Neural progenitor cell (in vitro differentiated cells): ENCODE measurements at places on chromosomes 12 and 14.

- no peak overlapping the region for H3K4me3 ChIP-seq
- no peak for DNase-seq
- H3K27ac ChIP-seq: no peak overlapping the region
- H3K27me3 ChIP-seq: no peaks in the 10 kb centered on the region
- no peaks in the 10 kb centered on the region for H3K36me3 ChIP-seq
Measured at GRCh38 chr14:22556021-22556989, 32.7 kb downstream of the DAD1 start.

DNA sequence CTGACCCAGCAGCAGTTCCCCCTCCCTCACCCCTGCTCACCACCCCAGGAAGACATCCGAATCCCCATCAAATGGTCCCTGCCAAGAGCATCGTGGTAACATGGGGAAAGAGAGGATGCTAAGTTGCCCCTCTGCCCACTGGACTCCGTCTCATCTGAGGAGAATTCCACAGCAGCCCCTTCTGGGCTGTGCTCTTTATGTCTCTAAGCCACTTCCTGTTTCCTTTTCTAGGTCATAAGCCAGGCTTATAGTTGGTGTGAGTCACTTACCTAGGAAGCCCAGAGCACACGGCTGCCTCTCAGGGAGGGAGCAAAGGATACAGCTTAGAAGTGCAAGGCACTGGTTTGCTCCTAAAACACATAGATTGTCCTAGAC is 76.0 kb downstream of the VCPKMT start:
- no peak for DNase-seq
- no peaks in the 10 kb centered on the region for H3K4me1 ChIP-seq
- no peaks in the 10 kb centered on the region for H3K36me3 ChIP-seq
- H3K27me3 ChIP-seq: no peaks in the 10 kb centered on the region

DNA sequence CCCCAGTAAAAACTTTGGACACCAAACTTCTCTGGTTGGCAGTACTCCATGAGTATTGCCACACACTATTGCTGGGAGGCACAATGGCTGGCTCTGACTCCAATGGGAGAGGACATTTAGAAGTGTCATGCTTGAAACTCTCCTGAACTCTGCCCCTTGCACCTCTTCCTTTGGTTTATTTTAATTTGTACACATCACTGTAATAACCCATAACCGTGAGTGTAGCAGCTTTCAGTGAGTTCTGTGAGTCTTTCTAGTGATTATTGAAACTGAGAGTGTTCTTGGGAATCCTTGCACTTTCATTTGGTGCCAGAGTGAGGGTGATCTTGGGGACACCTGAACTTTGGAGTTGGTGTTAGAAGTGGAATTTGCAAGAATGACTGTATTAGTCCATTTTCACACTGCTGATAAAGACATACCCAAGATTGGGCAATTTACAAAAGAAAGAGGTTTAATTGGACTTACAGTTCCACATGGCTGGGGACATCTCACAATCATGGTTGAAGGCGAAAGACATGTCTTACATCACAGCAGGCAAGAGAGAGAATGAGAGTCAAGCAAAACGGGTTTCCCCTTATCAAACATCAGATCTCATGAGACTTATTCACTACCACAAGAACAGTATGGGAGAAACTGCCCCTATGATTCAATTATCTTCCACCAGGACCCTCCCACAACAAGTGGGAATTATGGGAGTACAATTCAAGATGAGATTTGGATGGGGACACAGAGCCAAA is 41.3 kb upstream of the CEP83 start:
- H3K27ac ChIP-seq: no peak overlapping the region
- H3K4me3 ChIP-seq: no peak overlapping the region
- no peaks in the 10 kb centered on the region for H3K36me3 ChIP-seq
- no peak for DNase-seq
- no peaks in the 10 kb centered on the region for H3K27me3 ChIP-seq

- H3K4me3 ChIP-seq: no peak overlapping the region
- H3K27ac ChIP-seq: no peak overlapping the region
- peaks cover 8% of the 10 kb centered on the region for H3K4me1 ChIP-seq
- no peak for DNase-seq
- H3K36me3 ChIP-seq: no peaks in the 10 kb centered on the region
Measured at GRCh38 chr12:110637869-110638441, 24.0 kb downstream of the TCTN1 start.

GRCh38 chr14:103538291-103539055 is 9.5 kb downstream of the TRMT61A start:
- no peaks in the 10 kb centered on the region for H3K27me3 ChIP-seq
- H3K4me1 ChIP-seq: peaks cover 31% of the 10 kb centered on the region
- H3K36me3 ChIP-seq: no peaks in the 10 kb centered on the region
- no peak for DNase-seq

GRCh38 chr12:64893961-64894360 is 69.5 kb downstream of the TBC1D30 start:
- DNase-seq: no peak
- H3K27ac ChIP-seq: no peak overlapping the region
- H3K36me3 ChIP-seq: no peaks in the 10 kb centered on the region
- no peak overlapping the region for H3K4me3 ChIP-seq
- H3K4me1 ChIP-seq: no peaks in the 10 kb centered on the region

DNA sequence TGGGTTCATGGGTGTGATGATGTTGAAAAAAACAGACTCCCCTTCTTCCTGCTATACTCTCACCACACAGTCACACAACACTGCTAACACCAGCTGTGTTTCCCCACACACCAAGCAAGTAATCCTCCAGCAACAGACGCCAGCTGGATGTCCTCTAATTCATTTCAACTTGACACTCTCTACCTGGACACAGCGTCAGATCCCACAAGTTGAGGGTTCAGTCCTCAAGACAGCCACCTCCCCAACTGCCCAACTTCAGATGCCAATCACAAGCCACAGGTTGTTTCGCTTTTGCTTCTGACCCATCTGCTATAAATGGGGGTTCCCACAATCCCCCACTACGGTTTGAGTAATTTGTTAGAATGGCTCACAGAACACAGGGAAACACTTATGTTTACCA is 49.3 kb downstream of the TMEM30B start:
- H3K4me1 ChIP-seq: peaks cover 14% of the 10 kb centered on the region
- no peak for DNase-seq
- no peaks in the 10 kb centered on the region for H3K27me3 ChIP-seq
- H3K27ac ChIP-seq: no peak overlapping the region

GRCh38 chr14:101286271-101287018 is 274.9 kb upstream of the DIO3 start:
- no peak for DNase-seq
- H3K27me3 ChIP-seq: no peaks in the 10 kb centered on the region
- no peaks in the 10 kb centered on the region for H3K4me1 ChIP-seq
- H3K4me3 ChIP-seq: no peak overlapping the region

DNA sequence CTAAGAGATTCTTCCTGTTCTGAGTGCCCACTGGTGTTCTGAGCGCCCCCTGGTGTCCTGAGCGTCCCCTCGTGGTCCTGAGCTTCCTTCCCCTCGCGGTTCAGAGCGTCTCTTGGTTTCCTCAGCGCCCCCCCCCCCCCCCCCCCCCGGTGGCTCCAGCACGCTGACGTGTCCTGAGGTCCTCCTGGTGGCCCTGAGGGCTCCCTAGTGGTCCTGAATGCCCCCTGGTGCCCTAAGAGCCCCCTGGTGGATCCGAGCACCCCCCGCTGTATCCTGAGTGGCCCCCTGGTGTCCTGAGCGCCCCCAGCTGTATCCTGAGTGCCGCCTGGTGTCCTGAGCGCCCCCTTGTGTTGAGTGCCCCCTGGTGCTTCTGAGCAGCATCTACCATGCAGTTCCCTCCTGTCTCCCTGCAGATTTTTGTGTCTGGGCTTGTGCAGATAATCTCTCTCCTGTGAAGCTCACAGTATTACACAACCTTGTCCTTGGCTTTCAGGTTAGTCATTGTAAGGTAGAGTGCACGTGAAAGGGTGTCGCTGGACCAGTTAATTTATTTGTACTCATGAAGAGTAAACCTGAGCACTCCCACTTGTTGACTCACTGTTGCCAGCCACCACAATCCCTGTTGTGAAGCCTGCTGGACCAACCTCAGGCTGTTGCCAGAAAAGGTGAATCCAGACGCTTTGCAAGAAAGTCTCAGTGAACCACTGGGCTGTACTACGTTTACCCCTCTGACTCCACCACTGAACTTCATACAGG is 1168.4 kb downstream of the TMEM121 start:
- H3K27me3 ChIP-seq: no peaks in the 10 kb centered on the region
- H3K4me3 ChIP-seq: no peak overlapping the region
- DNase-seq: no peak
- no peaks in the 10 kb centered on the region for H3K4me1 ChIP-seq
- no peaks in the 10 kb centered on the region for H3K36me3 ChIP-seq

- no peak overlapping the region for H3K4me3 ChIP-seq
- no peaks in the 10 kb centered on the region for H3K4me1 ChIP-seq
- no peaks in the 10 kb centered on the region for H3K36me3 ChIP-seq
- DNase-seq: no peak
Measured at GRCh38 chr12:95922231-95922630, 20.2 kb downstream of the CCDC38 start.

DNA sequence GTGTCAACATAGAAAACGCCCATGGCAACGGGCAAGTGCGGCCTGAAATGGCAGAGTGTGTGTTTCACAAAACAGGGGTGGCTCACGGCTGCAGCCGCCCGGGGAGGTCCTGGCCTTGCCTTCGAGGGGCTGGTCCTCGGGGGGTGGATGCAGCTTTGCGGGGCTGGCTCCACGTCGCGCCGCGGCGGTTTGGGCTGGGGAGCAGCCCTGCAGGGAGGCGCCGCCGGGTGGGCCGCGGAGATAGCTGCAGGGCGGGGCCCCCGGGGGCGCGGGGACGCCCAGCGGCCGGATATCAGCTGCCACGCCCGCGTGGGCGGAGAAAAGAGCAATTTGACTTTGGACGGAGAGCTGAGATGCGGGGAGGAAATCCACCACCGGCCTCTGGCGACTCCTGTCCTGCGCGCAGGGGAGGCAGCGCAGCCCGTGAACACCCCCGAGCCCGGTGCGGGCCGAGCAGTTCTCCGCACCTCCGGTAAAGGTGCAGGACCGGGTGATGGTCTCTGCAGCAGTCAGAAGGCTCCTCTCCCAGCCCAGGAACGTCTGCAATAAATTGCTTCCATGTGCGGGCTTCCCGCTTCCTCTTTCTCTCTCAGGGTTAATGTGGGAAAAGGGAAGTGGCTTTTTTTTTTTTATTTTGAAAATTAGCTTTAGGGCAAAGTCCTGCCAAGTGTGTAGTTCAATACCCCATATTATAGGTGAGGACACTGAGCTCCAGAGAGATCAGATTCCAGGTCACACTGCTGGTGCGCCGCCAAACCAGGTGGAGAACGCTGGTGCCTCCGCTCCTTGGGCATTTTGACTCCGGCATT is 110.5 kb downstream of the ARF6 start:
- no peaks in the 10 kb centered on the region for H3K36me3 ChIP-seq
- no peak overlapping the region for H3K27ac ChIP-seq
- peaks cover 10% of the 10 kb centered on the region for H3K4me1 ChIP-seq

GRCh38 chr12:11622876-11623281 is 26.6 kb upstream of the ETV6 start:
- H3K4me3 ChIP-seq: no peak overlapping the region
- H3K4me1 ChIP-seq: peaks cover 7% of the 10 kb centered on the region
- no peaks in the 10 kb centered on the region for H3K36me3 ChIP-seq
- H3K27me3 ChIP-seq: no peaks in the 10 kb centered on the region

DNA sequence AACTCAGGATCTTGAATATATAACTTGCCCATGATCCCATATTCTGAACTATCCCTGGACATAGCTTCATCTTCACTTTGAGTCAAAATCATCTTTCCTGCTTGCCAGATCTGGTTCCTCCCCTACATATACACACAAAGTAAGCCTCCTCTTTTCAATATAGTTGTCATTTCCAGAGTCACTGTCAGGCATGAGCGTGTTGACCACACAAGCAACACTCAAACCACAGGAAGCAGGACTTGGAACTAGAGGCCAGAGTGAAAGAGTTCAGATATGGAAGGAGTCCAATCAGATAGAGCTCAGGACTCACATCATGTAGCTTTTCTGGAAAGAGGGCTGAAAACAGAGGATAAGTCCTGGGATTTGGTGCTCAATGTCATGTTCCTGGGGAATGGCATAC is 1140.6 kb downstream of the BCL11B start:
- H3K4me3 ChIP-seq: no peak overlapping the region
- H3K27me3 ChIP-seq: no peaks in the 10 kb centered on the region
- H3K36me3 ChIP-seq: no peaks in the 10 kb centered on the region

DNA sequence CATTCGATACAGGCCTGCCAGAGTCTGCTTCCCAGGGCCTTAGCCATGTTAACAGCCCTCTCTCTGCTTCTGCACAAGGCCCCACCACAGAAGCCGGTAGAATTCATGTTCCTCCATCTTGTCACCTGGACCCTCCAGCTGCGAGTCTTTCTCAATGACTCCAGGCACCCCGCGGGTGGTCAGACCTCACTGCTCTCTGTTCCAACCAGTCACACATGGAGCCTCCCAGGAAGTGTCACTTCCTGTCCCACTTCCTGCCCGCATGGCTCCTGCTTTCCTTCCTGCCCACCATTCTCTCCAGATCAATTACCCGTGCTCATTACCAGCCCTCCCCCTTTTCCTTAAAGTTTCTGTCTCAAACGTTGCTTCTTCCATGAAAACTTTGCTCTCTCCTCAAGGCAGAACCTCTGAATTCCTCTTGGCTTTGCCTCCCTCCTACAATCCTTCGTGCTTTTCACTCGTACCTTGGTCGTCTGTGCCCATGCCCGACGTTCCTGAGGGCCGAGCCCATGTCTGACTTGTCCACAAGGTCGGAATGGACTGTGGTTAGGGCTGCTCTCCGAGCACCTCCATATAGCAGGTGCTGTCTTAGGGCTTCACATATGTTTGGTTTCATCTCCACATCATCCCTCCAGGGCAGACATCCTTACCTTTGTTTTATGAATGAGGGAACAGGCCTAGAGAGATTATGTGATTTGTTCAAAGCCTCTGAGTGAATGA is 172.1 kb downstream of the TSPAN9 start:
- H3K27ac ChIP-seq: no peak overlapping the region
- H3K36me3 ChIP-seq: no peaks in the 10 kb centered on the region
- no peak overlapping the region for H3K4me3 ChIP-seq
- no peak for DNase-seq

GRCh38 chr12:121792607-121793439 is 665 bp downstream of the RHOF start:
- peaks cover 9% of the 10 kb centered on the region for H3K4me1 ChIP-seq
- no peaks in the 10 kb centered on the region for H3K36me3 ChIP-seq
- no peak overlapping the region for H3K27ac ChIP-seq
- no peak for DNase-seq
- peak overlapping the region; percentile 56 for H3K4me3 ChIP-seq

GRCh38 chr14:101525640-101526527 is 35.4 kb upstream of the DIO3 start:
- H3K36me3 ChIP-seq: no peaks in the 10 kb centered on the region
- no peaks in the 10 kb centered on the region for H3K27me3 ChIP-seq
- no peak overlapping the region for H3K4me3 ChIP-seq

- H3K27me3 ChIP-seq: no peaks in the 10 kb centered on the region
- DNase-seq: peak; percentile 6
- no peaks in the 10 kb centered on the region for H3K36me3 ChIP-seq
- no peak overlapping the region for H3K4me3 ChIP-seq
Measured at GRCh38 chr12:59850268-59850667, 254.4 kb downstream of the SLC16A7 start.

- no peaks in the 10 kb centered on the region for H3K27me3 ChIP-seq
- no peaks in the 10 kb centered on the region for H3K36me3 ChIP-seq
- H3K4me1 ChIP-seq: peaks cover 8% of the 10 kb centered on the region
- no peak for DNase-seq
- no peak overlapping the region for H3K4me3 ChIP-seq
Measured at GRCh38 chr14:99636487-99636886, 8.4 kb upstream of the HHIPL1 start.

GRCh38 chr12:111943929-111944328 is 69.0 kb downstream of the TMEM116 start:
- no peaks in the 10 kb centered on the region for H3K36me3 ChIP-seq
- H3K4me1 ChIP-seq: no peaks in the 10 kb centered on the region
- no peak overlapping the region for H3K4me3 ChIP-seq

GRCh38 chr14:27242874-27243273 is 645.0 kb upstream of the NOVA1 start:
- DNase-seq: no peak
- no peak overlapping the region for H3K4me3 ChIP-seq
- H3K27me3 ChIP-seq: no peaks in the 10 kb centered on the region
- no peaks in the 10 kb centered on the region for H3K4me1 ChIP-seq
- H3K36me3 ChIP-seq: no peaks in the 10 kb centered on the region
- no peak overlapping the region for H3K27ac ChIP-seq
